Testis (tissue), 5 donors: ENCODE measurements at places on chromosomes 11 and 22.

GRCh38 chr11:17406082-17406817 lies 17.8 kb upstream of the KCNJ11 start:
- no peak for DNase-seq

DNA sequence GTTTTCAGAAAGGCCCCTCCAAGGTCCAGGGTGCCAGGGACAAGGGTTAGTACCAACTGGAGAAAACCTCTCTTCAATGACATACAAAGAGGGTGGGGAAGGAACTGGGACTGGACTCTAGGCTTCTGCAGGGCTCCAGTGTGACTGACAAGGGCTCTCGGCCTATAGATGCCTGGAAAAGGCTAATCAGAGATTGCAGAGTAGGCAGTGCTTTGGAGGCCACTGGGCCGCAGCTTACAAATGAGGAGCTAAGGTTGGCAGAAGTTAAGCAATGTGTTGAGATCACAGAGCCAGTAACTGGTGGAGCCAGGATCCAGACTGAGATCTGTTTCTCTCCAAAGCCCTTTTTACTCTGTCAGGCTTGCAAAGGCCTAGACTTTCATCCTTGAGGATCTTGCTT lies 7.4 kb upstream of the DGKZ start:
- DNase-seq: no peak

DNA sequence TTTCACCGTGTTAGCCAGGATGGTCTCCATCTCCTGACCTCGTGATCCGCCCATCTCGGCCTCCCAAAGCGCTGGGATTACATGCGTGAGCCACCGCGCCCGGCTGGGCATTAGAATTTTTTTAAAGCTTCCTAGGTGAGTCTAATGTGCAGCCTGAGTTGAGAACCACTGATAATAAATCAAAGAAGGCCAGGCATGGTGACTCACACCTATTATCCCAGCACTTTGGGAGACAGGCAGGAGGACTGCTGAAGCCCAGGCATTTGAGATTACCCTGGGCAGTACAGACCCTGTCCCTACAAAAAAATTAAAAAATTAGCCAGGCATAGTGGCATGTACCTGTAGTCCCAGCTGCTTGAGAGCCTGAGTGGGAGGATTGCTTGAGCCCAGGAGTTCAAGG lies 13.7 kb downstream of the MEI1 start:
- DNase-seq: no peak

- DNase-seq: no peak
Measured at GRCh38 chr11:80415580-80415979, 974.8 kb upstream of the TENM4 start.

- no peak for DNase-seq
Measured at GRCh38 chr11:130761560-130762220, 154.6 kb downstream of the SNX19 start.

DNA sequence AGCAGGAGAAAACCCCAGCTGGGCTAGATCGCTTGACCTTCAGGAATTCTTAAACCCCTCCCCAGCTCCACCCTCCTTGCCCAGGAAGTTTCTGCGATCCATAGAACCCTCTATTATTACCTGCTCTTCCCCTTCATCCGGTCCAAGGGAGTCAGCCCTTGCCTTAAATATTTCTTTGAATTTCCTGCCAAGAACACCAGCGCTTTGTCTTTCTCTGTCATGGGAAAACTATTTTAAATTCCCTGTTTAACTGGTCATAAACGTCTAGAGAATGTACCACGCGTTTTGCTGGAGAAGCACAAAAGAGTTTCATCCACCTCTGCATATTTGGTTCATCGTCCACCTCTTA lies 496 bp upstream of the TRAF6 start:
- DNase-seq: no peak

DNA sequence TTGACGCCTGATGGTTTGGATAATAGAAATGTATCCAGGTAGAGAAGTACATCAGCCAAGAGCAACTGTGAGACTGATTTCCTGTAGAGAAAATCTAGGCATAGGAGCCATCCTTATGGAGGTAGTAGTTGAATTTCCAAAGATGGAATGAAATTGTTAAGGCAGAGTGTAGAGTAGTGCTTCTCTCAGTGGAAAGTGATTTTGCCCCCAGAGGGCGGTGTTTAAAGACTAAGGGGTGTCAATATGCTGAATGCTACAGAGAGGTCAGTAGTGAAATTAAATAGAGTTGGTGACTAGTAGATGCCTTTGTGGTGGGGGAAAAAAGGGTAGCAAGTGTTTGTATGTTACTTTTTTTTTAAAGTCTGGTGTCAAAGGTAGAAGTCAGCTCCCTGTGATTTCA lies 54.5 kb downstream of the TRIM44 start:
- DNase-seq: no peak

GRCh38 chr11:114166897-114167323 lies 107.4 kb downstream of the ZBTB16 start:
- DNase-seq: peak; percentile 58

DNA sequence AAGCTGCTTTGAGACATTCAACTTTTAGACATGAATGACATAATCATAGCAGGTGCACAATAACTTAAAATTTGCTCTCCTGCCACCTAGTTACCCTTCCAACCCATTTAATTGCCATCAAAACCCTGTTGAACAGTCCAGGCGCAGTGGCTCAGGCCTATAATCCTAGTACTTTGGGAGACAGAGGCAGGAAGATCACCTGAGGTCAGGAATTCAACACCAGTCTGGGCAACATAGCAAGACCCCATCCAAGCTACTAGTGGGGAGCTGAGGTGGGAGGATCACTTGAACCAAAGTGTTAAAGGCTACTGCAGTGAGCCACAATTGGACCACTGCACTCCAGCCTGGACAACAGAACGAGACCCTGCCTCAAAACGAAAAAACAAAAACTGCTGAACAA lies 4.0 kb upstream of the PHF21A start:
- no peak for DNase-seq

- DNase-seq: no peak
Measured at GRCh38 chr11:10317151-10317755, 12.4 kb downstream of the ADM start.

DNA sequence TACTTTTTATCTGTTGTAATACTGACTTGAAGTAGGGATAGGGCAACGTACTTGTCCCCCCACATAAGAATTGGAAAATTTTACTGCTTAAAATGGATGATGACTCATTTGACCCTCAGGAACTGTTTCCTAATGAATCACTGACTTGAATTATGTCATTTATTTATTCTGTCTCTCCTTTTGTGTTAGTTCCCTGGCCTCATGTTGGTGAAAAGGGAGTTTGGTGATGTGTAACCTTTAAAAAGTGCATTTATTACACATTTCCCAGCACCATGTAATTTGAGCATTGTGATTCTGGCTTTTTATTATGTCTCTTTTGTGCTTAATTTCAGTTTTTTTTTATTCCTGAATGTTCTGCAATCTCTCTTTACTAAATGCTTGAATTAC lies 20.3 kb upstream of the PGM2L1 start:
- DNase-seq: no peak

DNA sequence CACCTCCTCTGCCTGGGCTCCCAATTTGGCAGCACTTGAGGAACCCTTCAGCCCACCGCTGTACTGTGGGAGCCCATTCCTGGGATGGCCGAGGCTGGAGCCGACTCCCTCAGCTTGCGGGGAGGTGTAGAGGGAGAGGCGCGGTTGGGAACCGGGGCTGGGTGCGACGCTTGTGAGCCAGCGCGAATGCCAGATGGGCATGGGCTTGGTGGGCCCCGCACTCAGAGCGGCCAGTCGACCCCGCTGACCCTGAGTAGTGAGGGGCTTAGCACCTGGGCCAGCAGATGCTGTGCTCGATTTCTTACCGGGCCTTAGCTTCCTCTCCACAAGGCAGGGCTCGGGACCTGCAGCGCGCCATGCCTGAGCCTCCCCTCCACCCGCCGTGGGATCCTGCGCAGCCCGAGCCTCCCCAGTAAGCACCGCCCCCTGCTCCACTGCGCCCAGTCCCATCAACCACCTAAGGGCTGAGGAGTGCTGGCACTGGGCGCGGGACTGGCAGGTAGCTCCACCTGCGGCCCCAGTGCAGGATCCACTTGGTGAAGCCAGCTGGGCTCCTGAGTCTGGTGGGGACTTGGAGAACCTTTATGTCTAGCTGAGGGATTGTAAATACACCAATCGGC lies 58.3 kb upstream of the DEFB108B start:
- DNase-seq: no peak

DNA sequence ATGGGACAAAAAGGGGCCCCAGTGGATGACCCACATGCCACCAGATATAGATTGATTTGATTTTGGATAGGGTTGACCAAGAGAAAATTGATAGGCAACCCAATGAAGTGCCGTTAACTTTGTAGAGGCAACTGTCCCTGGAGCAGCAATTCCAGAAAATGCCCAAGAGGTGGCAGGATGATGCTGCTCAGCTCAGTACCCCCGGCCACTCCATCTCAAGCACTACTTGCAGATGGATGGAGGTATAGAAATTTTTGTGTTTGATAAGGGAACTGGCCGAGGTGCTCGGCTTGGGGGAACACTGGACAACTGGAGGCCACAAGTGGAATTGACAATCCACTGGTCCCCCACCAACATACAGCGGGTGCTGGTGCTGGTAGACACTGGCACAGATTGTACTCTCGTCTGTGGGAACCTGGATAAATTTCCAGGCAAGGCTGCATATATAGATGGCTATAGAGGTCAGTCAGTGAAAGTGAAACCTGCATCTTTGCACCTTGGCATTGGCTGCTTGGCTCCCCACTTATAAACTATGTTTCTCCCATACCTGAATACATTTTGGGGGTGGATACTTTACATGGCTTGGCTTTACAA lies 86.3 kb downstream of the CCDC83 start:
- peak; percentile 76 for DNase-seq

DNA sequence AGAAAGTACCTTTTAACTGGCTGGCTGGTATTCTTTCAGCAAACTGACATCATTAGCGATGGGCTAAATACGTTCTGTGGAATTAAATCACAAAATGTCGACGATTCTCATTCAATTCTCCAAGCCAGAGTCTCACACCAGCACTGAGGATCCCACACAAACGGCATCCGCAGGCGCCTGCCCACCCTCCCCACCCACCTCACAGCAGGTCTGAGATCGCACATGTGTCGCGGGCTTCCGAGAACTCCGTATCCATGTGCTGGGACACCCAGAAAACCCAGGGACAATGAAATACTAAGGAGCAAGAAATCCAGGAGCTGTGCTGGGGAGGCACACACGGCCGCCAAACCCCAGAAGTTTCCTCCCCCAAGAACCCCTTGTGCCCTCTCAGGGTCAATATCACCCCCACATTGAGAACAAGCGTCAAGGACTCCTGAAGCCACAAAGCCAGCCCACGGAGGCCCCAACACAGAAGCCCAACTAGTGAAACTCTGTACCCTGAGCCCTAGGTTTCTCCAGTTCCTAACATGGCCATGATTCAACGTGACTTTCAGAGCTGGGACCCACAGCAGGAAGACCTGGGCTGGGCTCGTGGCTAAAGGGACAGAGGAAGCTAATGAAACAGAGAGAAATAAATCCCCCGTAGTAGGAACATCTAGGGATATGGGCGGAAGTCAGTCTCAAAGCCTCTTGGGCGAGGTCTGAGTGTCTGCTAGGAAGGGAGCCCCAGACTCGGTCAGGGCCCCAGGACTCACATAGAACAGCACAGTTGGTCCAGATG lies 8.0 kb downstream of the TOLLIP start:
- DNase-seq: peak; percentile 14

DNA sequence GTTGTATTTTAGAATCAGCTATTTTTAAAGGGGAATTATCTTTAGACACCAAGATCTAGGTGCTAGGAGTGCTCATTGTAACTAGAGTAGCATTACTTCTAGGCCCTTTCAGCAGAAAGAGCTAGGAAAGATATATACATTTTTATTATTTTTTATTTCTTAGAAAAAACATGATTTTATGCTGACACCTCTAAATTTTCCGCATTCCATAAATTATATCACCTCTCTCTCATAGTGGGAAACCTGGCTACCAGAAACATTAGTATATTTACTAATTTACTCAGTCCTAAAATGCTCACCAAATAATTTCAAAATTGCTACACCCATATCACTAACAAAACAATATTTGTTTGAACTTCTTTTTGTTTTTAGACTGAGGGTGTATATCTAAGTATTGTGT lies 32.1 kb upstream of the SLC36A4 start:
- DNase-seq: no peak

- DNase-seq: peak; percentile 51
Measured at GRCh38 chr11:83070731-83071566, 748 bp downstream of the RAB30 start.

DNA sequence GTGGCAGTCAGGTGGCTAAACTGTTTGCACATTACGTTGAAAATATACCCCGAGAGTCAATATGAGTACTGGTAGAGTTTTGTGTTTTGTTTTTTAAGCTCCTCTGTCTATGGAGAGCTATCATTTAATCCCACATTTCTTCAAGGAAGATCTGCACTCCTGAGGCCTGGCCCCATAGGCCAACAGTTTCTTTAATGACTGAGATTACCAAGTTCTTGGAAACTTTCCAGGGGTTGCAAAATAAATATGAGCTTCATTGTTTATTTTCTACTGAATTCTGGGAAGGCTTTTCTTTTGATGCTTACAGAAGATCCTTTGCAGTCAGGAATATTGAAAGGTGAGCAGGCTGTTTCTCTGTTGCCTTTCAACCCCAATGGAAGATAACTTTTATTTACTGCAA lies 452.0 kb downstream of the JRKL start:
- no peak for DNase-seq

DNA sequence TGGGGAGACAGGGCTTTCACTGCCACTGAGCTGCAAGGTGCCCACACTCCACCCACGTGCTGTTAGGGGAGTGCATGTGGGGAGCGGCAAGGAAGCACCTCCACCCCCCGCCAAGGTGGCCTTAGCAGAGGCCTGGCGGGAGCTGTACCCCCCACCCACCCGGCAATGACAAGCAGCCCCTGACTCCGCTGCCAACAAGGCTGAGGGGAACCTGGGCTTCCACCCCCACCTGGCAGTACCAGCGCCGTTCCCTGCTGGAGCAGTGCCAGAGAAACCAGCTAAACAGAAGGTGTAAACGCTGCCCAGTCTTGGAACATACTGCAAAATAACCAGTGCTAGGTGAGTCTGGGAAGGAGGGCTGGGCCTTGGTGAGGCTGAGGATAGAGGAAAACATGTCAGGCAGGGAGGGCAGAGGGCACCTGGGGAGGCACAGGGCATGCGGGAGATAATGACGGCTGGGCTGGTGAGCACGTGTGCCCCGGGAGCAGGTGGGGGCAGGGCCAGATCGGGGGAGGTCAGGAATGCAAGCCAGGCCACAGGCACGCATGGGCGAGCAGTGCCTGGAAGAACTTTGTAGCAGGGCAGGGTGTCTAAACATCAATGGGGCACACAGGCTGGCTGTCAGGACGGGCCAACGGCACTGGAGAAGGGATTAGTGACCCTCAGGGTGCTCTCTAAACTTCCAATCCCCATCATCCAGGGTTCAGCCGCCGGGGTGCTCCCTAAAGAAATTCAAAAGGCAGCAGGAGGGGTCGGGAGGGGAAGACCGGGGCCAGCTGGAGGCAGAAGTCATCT lies 6.6 kb downstream of the CERK start:
- DNase-seq: peak; percentile 69

GRCh38 chr11:10418950-10419310 lies 36.1 kb upstream of the AMPD3 start:
- DNase-seq: no peak

GRCh38 chr11:132095230-132096131 lies 725.1 kb downstream of the NTM start:
- DNase-seq: no peak

- DNase-seq: no peak
Measured at GRCh38 chr11:44849922-44850321, 100.8 kb downstream of the TP53I11 start.

GRCh38 chr22:35349704-35350538 lies 31.0 kb upstream of the HMOX1 start:
- DNase-seq: peak; percentile 34

GRCh38 chr11:65788821-65789220 lies 2.0 kb downstream of the OVOL1 start:
- DNase-seq: no peak
